ENCODE measurements at places on chromosomes 1 and 21.
A peak's percentile ranks its signal among the peaks of the same experiment; 100 is the strongest.

- no peak for DNase-seq
These were observed 103.2 kb downstream of the DMRTB1 start for GRCh38 chr1:53562291-53562980.

- DNase-seq: no peak
These were observed 102.7 kb downstream of the TENT5C start for GRCh38 chr1:117708323-117709248.

DNA sequence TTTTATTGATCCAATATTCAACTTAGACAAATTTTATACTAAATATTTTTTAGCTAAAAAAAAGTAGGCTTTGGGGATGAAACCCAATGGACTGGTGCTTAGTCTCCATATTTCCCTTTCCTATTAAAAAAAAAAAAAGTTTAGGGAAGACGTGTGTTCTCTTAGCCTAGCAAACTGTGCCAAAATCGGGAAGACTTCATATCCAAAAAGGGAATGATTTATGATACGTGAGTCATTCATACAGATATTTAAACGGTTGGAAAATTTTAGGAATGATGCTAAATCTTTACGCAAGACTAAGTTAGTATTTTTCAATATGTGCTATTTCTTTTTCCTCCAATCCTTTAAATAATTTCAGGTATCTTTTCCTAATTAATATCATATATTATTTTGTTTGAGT, 50.7 kb downstream of the SPATA17 start:
- DNase-seq: no peak

GRCh38 chr1:172499636-172500141, 33.3 kb upstream of the SUCO start:
- DNase-seq: no peak

DNA sequence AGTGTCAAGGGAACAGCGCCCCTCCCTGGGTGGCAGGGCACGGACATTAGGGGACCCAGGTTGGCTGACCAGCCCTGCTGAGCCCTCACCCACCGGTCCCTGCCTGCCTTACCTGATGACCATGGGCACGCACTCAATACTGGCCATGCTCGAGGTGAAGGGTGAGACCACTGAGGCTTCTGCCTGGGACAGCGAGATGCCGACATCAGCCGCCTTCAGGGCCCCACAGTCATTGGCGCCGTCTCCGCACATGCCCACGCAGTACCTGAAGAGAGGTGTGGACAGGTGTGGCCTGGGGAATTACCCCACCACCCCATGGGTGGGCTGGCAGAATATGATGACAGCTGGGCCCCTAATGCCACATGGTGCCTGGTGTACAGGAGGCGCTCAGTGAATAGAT, 7.8 kb upstream of the MFAP2 start:
- no peak for DNase-seq

GRCh38 chr1:147664206-147664605, 6.1 kb downstream of the ACP6 start:
- DNase-seq: no peak

DNA sequence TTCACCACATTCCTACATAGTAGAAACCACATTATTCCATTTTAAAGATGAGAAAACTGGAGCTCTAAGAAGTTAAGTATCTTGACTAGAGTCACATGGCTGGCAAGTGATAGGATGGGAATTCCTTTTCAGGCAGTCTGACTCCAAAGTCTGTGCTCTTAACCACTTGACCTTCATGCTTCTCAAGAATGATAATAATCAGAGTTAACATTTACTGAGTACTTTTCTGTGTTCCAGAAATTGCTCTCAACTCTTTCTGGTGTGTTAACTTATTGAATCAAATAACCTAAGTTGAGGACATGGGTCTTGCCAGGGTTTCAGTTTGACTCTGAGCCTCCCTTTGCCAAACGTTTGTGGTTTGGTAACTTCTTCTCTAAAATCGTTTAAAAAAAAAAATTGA, 169.4 kb downstream of the RASAL2 start:
- no peak for DNase-seq

DNA sequence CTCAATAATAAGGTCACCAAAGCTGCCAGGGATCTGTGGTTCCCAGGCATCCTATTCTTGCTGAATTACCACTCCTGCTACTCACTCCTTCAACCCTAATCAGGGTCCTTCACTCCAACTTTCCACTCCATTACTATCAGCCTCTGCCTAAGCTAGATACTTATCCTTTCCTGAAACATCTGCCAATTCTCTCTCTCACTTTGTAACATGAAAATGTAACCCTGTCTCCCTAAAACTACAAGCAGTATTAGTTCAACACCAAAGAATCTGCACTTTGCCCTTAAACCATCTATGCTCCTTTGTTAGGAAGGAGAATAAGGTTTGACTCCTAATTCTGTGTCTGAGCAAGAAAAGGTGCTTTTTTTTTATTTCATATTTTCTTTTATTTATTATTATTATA, 15.5 kb upstream of the CXADR start:
- no peak for DNase-seq

GRCh38 chr1:226937940-226938725, 2.0 kb upstream of the COQ8A start:
- DNase-seq: peak; percentile 32

GRCh38 chr1:159700312-159700711, 14.1 kb downstream of the CRP start:
- no peak for DNase-seq

GRCh38 chr1:94715321-94715720, 104.8 kb upstream of the SLC44A3 start:
- DNase-seq: no peak

DNA sequence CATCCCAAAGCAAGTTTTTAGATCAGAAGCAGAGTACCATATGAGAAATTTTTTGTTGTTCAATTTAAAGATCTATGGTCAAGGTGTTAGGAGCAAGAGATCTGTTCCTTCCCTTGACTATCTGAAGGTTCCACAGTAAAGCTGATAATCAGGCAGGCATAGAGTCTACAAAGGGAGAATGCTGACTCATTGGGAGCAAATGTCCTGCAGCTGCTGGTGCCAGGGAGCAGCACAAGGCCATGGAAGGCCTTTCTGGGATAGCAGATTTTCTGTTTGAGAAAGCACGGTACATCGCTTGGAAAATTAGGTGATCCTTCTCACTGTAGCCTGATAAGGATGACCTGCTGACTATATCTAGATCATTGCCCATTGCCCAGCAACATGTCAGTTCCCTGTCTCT, 210.1 kb upstream of the C1orf87 start:
- no peak for DNase-seq

DNA sequence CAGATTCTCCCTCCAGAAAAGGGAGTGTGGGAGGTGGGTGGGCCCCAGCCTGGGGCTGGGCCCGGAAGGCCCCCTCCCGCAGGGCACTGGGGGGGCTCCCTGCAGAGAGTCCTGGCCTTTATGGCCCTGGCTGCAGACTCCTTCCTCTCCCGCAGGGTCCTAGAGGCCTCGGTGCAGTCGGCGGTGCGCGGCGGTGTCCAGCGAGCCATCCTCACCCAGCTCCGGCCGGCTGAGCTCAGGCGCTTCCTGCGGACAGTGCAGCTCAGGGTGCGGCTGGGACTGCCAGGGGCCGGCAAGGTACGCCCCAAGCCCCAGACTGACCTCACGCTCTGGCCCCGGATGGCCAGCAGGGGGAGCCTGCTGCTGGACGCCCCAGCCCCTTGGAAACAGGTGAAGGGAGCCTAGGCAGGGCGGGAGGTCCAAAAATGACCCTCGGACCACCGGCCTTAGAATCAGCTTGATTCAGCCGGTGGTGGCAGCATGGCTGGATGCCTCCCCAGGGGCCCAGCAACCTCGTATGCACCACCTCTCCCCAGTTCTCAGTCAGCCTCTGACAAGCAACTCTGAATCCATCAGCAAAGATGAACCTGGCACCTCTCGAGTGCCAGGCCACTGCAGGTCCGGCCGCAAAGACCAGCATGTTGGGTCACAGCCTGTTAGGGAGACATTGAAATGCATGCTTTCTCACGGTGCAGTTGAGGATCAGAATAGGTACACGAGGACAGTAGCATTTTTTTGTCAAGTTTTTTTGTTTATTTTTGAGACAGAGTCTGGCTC, 20.6 kb downstream of the MTHFR start:
- peak; percentile 44 for DNase-seq

DNA sequence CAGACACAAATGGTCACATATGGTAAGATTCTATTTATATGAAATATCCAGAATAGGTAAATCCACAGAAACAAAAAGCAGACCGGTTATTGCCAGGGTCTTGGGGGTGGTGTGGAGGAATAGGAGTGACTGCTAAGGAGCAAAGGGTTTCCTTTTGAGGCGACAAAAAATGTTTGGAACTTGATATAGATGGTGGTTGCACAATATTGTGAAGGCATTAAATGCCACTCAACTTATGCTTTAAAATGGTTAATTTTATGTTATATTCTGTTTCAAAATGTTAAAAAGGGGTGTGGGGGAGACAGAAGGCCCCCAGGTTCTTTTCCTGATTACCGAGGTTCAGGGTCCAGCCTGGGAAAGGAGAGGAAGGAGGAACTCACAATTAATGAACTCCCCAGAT, 304.4 kb downstream of the RRAGC start:
- no peak for DNase-seq

- DNase-seq: no peak
These were observed 1.4 kb upstream of the WDR26 start for GRCh38 chr1:224435999-224436398.

DNA sequence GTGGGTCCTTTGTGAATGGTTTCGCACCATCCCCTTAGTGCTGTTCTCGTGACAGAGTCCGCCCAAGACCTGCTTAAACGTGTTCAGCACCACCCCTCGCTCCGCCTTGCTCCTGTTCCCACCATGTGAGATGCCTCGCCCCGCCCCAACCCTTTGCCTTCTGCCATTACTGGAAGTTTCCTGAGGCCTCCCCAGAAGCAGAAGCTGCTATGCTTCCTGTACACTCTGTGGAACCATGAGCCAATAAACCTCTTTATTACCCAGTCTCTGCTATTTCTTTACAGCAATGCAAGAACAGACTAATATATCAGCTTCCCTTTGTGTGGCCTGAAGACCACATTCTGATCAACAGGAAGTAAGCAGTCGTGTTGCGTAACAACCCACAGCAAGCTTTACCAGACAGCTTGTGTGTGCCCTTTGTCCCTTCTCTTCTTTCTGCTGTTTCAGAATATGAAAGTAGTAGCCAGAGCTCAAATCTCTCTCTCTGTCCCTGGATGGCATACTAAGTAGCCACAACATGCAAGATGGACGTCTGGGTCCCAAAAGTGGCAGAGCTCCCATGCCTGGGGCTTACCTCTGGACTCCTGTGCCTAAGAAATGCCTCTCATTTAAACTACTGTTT, 14.1 kb downstream of the HENMT1 start:
- peak; percentile 86 for DNase-seq

DNA sequence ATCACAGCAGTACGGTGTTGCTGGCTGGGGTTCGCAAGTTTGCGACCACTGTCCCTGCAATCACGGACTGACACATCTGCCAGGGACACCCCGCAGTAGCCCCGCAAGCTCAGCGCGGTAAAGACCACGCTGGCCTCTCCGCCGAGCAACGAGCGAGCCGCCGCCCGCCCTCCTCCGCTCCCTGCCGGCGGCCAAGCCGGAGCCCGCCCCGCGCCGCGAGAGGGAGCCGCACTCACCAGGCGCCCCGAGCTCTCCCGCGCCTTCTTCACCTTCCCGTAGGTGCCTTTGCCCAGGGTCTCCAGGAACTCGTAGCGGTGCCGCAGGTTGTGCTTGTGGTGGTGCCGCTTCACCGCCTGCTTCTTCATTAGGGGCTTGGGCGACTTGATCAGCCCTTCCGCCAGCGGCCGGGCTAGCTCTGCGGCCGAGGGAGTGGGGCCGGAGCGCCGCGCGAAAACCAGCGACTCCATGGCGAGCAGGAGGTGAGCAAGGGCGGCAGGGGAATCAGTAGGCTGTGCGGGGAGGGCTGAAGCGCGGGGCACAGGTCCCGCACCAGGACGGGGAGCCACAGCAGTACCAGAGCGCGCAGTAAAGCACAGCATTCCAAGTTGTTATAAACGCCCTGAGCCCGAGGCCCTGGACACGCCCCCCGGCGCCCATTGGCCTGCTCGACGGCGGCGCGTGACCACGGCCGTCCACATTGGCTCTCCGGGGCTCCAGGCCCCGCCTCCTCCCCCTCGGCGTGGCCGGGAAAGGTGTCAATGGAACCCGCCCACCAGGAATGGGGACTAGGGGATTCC, at the start of gene NUAK2:
TSS of gene NUAK2 (minus strand) at position 584 of the 797 bp plus-strand sequence. CDS start at position 467, 117 bp downstream.
- peak; percentile 44 for DNase-seq

All from CMK (cell line).